ENCODE measurements at places on chromosomes 11 and 22.

- no peak for DNase-seq
Measured at GRCh38 chr11:8273287-8273686, 9.6 kb upstream of the LMO1 start.

DNA sequence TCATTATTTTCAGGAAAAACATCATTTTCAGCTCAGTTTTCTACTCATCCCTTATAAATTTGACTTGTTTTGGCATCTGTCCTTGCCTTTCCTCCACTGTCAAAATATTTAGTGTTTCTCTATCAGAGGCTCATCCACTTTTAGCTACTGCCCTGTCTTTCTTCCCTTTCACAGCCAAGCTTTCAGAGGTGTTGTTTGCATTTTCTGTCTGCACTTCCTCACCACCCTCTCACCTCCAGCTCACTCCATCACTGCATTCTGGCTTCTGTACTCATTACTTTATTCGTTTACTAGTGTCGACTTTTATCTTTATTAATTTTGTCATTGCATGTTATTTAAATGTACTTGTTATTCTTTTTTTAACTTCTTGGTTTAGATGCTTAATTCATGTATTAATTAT, 26.7 kb upstream of the NNMT start:
- no peak for DNase-seq

GRCh38 chr11:115439385-115439784, 64.8 kb downstream of the CADM1 start:
- DNase-seq = no peak

DNA sequence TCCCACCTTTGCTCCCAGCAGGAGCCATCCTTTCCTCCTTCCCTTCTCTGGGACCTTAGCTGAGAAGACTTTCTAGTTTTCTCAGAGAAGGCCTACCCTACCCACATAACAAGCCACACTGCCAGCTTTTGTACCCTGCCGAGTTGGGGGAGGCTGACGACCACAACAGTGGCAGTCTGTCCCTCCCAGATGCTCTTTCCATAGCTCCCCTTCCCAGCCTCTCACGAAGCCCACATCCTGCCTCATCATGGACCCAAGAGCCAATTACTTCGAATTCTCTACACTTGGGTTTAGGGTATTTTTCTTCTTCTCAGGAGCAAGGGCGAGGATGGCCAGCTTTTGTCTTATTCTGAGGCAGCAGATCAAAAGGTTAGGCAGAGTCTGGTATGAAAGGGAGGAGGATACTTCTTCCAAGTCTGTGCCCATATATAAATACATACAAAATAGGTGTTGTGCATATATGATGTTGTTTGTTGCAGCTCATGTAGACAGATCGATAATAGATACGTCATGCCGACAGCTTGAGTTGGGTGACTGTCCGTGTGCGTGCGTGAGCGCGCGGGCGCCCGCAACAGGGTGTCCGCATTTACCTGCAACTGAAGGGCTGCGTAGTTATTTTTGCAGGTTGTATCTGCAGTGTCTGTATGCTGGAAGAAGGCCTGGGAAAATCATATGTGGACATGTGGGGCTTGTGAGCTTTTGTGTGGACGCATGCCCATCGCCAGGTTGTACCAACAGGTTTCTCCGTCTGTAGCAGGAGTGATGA, 846 bp upstream of the NRGN start:
- no peak for DNase-seq

DNA sequence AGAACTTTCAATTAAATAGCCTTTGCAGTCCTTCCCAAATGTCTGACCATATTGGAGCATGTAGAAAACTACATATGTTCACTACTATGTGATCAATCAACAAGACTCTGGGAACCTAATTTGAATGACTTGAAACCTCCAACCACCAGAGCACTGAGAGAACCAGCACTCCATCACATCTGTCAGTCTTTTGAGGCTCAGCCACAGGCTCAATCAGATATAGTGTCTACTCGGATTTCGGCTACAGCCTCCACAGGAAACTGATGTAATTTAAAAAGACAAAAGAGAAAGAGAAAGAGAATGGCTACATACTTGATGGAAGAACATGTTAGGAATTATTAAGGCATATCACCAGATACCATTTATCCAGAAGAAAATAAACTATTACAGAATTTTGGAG, 859.0 kb downstream of the FAM181B start:
- DNase-seq = no peak

DNA sequence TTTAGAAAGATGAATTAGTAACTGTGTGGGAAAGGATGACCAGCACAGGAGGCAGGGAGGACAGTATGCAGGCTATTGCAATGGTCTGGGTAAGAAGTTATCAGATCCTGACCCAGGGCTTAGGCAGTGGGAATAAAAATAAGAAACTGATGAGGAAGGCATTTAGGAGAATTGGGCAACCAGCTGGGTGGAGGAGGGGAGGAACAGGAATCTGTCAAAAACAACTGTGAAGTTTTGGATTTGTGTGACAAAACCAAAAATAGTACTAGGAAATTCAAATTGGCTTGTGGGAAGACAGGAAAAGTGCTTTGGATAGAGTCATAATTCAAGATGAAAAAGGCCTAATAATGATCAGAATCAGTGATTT, 27.9 kb downstream of the MMP13 start:
- no peak for DNase-seq

GRCh38 chr22:30742291-30743256, 47.9 kb downstream of the OSBP2 start:
- DNase-seq = no peak

DNA sequence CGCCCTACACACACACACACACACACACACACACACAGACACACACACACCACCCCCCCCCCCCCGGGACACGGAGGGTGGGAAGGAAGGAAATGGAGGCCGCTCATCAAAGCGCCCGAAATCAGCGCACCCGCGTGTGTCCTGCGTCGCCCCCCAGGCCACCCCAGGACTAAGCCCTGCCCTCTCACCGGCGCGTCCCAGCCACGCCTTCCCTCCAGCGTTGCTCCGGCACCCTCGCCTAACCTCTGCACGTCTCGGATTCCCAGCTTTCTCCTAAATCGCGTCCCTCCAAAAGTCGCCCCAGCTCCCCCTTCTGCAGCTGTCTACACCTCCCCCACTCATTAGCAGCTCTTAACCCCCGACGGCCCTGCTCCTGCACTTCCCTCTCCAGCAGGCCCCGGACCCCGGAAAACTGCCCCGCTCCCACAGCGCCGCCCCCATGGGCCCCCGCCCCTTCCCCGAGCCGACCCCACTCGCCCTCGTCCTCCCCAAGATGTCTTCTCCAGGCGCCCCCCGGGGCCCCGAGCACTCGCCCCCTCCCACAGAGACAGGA, 557 bp downstream of the PACSIN2 start:
- no peak for DNase-seq

DNA sequence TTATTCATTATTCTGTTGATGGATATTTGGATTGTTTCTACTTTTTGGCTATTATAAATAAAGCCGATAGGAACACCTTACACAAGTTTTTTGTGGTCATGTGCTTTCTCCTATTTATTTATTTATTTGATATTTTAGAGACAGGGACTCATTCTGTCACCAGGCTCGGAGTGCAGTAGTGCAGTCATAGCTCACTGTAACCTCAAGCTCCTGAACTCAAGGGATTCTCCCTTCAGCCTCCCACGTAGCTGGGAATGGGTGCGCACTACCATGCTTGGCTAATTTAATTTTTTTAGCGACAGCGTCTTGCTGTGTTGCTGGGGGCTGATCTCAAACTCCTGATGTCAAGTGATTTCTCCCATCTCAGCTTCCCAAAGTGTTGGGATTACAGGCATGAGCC, 135.1 kb downstream of the UVRAG start:
- DNase-seq = no peak

GRCh38 chr22:38699143-38699542, 1.6 kb downstream of the JOSD1 start:
- DNase-seq = no peak

Data from HCT116 (cell line).